ENCODE measurements at places on chromosomes 5 and 9. TPM values are rescaled to one million over a fixed set of nuclear protein-coding genes. Genes with fewer than 3 reads are reported as not detected.

- H3K27ac ChIP-seq = no peak overlapping the region
- no peak for DNase-seq
- no peaks in the 10 kb centered on the region for H3K36me3 ChIP-seq
- H3K4me3 ChIP-seq = no peak overlapping the region
- no peaks in the 10 kb centered on the region for H3K4me1 ChIP-seq
These were observed 8.7 kb downstream of the SKP2 start for GRCh38 chr5:36160617-36161016.

DNA sequence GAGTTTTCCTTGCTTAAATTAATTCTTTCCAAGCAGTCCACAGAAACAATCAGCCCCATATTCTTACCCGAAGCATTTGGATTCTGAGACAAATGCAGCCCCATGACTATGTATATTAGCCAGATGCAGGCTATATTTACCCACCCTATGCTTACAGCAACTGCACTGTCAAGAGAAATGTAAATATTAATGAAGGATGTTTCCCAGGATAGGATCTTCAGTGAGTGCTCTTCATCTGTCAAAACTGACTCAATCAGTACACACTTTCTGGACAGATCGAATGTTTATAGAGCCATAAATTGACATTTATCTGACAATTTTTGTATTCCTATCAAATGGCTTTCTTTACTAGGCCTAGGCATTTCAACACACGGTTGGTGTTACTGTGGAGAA lies 725.3 kb upstream of the SEMA6A start:
- DNase-seq = no peak
- H3K4me1 ChIP-seq = no peaks in the 10 kb centered on the region
- H3K27me3 ChIP-seq = no peaks in the 10 kb centered on the region
- no peaks in the 10 kb centered on the region for H3K36me3 ChIP-seq
- H3K27ac ChIP-seq = no peak overlapping the region
- H3K4me3 ChIP-seq = no peak overlapping the region

GRCh38 chr5:43427306-43427705 lies 15.1 kb upstream of the CCL28 start:
- H3K27ac ChIP-seq = no peak overlapping the region
- DNase-seq = no peak
- no peaks in the 10 kb centered on the region for H3K27me3 ChIP-seq
- H3K4me1 ChIP-seq = peaks cover 2% of the 10 kb centered on the region
- no peaks in the 10 kb centered on the region for H3K36me3 ChIP-seq

DNA sequence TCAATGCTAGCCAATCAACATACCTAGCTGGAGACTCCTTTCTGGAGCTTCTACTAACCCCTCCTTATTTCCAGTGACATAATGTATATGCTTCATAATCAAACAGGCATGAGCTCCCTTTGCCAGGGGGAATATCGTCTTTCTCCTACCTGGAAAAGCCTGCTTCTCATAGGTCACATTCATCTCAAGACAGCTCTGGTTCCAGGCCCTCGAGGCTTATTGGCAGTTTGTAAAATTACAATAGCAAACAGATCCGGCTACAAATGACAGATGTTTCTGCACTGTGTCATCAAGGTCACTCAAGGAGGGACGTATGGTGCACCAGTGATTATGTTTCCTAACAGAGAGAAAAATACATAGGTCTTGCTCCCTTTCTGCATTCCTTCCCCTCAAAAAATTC lies 140.0 kb downstream of the SAXO1 start:
- no peak for DNase-seq
- peaks cover 5% of the 10 kb centered on the region for H3K4me1 ChIP-seq
- no peaks in the 10 kb centered on the region for H3K27me3 ChIP-seq
- no peak overlapping the region for H3K4me3 ChIP-seq

- no peaks in the 10 kb centered on the region for H3K27me3 ChIP-seq
- no peaks in the 10 kb centered on the region for H3K36me3 ChIP-seq
- DNase-seq = peak; percentile 63
- H3K4me1 ChIP-seq = no peaks in the 10 kb centered on the region
- no peak overlapping the region for H3K4me3 ChIP-seq
These were observed 14.3 kb upstream of the NR4A3 start for GRCh38 chr9:99807276-99807852.

- H3K27ac ChIP-seq = no peak overlapping the region
- no peaks in the 10 kb centered on the region for H3K27me3 ChIP-seq
- H3K4me3 ChIP-seq = no peak overlapping the region
- H3K4me1 ChIP-seq = no peaks in the 10 kb centered on the region
- no peaks in the 10 kb centered on the region for H3K36me3 ChIP-seq
These were observed 390.4 kb upstream of the CDH6 start for GRCh38 chr5:30802961-30803705.

- H3K4me3 ChIP-seq = no peak overlapping the region
- no peaks in the 10 kb centered on the region for H3K4me1 ChIP-seq
- no peak for DNase-seq
These were observed 243.0 kb downstream of the IRX2 start for GRCh38 chr5:2508514-2508913.

DNA sequence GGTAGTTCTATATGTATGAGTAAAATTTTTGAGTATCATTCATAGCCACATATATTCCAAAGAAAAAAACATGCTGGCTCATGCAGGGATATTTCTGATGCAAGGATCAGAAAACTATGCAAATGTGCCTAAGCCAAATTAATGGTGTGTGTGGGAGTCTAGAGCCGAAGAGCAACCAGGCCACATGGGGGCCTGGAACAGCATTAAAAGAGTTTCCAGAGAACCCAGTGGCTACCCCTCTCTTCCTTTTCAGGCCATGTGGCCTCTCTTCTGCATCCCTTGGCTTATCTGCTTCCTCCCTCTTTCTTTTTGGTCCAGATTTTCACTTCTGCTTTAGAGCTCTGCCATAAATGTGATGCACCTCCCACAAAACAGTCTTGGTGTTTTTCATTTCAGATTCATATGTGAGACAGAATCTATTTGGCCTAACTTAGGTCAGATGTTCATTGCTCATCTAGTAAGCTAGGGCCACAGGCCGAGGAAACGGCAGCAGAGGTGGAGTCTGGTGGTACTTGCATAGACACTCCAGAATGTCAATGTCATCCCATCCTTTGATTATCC lies 300.0 kb downstream of the SH3GL2 start:
- no peak overlapping the region for H3K4me3 ChIP-seq
- DNase-seq = no peak
- no peaks in the 10 kb centered on the region for H3K36me3 ChIP-seq

DNA sequence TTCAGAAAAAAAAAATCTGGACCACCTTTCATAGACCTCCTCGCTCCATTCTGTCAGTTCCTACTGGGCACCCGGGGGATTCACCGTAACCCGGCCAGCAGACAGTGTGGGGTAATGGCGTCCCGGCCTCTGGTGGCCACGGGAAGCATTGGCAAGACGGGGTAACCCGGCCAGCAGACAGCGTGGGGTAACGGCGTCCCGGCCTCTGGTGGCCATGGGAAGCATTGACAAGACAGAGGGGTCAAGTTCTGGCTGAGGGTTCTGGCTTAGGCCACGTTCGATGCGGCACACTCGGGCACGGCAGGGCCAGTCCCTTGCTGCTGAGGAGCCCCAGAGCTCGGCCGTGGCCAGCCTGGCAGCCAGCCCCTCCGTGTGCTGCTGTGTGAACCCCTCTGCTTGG lies 116.2 kb upstream of the RAPGEF1 start:
- no peaks in the 10 kb centered on the region for H3K36me3 ChIP-seq
- H3K4me1 ChIP-seq = no peaks in the 10 kb centered on the region
- no peak overlapping the region for H3K27ac ChIP-seq
- H3K27me3 ChIP-seq = no peaks in the 10 kb centered on the region
- no peak overlapping the region for H3K4me3 ChIP-seq

DNA sequence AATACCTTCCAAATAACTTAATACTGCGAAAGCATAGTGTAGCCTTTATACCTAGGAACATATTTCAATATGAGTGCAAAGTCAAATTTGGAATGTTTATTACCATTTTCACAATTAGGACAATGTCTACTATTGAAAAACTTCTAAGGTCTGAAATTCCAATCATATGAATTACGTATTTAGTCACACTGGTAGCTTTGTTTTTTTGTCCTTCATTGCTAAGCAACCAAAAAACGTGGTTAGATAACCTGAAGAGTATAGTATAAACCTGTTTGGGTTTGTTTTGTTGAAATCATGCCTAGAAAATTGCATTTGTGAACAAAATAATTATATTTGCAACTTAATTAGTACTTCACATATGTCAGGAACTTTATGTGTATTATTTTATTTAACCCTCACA lies 134.2 kb downstream of the FBXO4 start:
- no peaks in the 10 kb centered on the region for H3K36me3 ChIP-seq
- H3K4me1 ChIP-seq = no peaks in the 10 kb centered on the region
- H3K4me3 ChIP-seq = no peak overlapping the region
- no peak for DNase-seq
- no peaks in the 10 kb centered on the region for H3K27me3 ChIP-seq

GRCh38 chr9:23563517-23563916 lies 262.5 kb downstream of the ELAVL2 start:
- DNase-seq = no peak
- no peak overlapping the region for H3K27ac ChIP-seq
- no peaks in the 10 kb centered on the region for H3K4me1 ChIP-seq

GPX3 gene
- total RNA-seq = 441 TPM

JAKMIP2 gene
- 0.41 TPM for total RNA-seq

OR4F3 gene
- total RNA-seq = not detected

DMXL1 gene
- 50.1 TPM for total RNA-seq

ANKRD31 gene
- 0.16 TPM for total RNA-seq

RANBP17 gene
- 11.1 TPM for total RNA-seq

PRR16 gene
- total RNA-seq = 9.7 TPM
